ENCODE measurements at places on chromosomes 12 and 14.

DNA sequence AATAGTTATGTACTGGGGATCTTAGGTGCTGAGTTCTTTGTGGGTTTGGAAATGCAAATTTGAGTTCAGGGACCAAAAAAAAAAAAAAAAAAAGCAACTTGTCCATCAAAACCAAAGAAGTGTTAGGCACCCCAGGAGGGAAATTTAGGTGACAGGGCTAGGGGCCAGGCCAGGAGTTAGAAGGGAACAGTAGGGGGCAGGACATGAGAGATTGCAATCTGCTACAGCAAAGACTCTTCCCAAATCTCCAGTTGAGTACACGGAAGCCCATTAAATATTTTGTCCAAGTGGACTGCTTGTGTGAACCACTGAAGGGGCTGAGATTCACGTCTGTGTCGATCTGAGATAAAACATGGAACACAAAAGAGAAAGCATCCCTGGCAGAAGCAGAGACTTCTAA is 52.8 kb downstream of the TSPAN19 start:
- no peak for ATAC-seq

GRCh38 chr12:25830456-25830855 is 128.0 kb upstream of the RASSF8 start:
- ATAC-seq, result no peak

DNA sequence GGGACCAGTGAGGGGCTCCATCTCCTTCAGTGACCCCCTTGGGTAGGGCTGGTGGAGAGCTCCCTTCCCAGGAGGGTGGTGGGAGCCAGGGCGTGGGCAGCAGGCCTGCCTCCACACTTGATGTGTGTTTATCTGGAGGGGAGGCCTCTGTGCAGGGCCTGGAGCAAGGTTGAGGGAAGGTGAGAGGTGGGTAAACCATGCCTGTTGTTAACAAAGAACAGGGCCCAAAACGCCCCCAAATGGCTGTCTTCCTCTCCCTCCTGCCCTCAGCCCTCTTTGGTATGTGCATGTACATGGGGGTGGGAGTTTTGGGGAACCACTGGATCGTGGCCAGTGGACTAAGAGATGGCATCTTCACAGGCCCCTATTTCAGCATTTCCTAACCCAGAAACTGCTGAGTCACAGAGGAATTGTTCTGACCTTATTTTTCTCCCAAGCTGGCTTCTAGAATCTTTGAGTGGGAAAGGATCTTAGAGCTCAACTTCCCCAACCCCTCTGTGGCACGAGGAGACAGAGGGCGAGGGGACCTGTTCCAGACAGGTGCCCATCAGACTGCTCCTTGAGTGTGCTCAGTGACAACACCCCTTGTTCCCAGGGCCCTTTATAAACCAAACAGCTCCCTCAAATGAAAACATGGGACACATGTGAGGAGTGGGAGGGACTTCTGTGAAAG is 3.6 kb downstream of the SLC48A1 start:
- ATAC-seq, result no peak

- ATAC-seq, result no peak
Observed at GRCh38 chr12:120314220-120314619, 12.1 kb downstream of the SIRT4 start.

DNA sequence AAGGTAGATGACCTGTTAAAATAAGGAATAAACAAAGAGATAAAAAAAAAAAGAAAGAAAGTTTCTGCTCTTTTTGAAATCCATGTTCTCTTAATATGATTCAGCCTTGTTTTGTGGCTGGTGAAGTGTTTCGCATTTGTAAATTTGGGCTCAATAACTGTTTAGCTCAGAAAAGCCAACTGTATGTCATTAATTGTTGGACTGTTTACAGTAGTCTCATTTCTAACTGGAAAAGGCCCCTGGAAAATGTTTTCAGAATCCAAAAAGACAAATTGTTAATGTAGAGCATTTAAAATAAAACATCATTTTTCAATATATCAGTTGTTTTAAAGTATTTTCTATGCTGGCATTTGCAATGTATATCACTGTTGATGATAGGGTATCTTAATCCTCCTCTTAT is 47.4 kb upstream of the DYRK2 start:
- ATAC-seq, result no peak

DNA sequence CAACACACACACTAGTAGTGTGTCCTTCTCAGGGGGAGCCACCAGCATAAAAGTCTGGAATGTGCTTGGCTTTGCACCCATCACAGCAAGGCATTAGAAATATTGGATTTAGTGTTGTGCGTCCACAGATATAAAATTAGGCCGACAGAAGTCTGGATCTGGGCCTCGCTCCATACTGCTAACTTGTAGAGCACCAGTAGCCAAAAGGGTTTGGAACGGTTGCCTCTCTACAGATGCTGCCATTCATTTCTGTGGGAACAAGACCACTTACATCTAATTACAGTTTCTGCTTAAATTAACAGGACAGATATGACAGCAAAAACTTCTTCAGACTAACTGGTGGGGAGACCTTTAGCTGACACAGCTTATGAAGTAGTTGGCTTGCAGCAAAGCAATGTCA is 94.2 kb downstream of the EXOC5 start:
- ATAC-seq, result no peak

- no peak for ATAC-seq
Observed at GRCh38 chr12:42059127-42059526, 85.5 kb downstream of the GXYLT1 start.

DNA sequence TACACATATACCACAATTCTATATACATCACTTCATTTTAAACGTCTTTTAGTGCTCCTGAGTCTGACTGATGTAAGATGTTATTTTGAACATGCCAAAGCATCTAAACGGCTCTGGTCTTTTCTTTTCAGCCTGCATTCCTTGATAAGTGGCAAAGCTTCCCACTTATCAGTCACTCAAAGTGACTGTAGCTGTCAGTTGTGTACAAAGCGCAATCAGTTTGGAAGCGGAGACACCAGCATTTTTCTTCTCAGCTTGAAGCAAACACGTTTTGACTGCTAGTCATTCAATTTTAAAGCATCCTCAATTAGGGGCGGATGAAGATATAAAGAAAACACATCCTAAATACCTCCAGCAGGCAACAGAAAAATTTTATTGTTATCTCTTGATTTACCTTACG is 226.8 kb downstream of the SOX5 start:
- no peak for ATAC-seq
